ENCODE measurements at places on chromosomes 4 and X.

- DNase-seq = no peak
Measured at GRCh38 chrX:455673-456072, 69.0 kb upstream of the PPP2R3B start.

DNA sequence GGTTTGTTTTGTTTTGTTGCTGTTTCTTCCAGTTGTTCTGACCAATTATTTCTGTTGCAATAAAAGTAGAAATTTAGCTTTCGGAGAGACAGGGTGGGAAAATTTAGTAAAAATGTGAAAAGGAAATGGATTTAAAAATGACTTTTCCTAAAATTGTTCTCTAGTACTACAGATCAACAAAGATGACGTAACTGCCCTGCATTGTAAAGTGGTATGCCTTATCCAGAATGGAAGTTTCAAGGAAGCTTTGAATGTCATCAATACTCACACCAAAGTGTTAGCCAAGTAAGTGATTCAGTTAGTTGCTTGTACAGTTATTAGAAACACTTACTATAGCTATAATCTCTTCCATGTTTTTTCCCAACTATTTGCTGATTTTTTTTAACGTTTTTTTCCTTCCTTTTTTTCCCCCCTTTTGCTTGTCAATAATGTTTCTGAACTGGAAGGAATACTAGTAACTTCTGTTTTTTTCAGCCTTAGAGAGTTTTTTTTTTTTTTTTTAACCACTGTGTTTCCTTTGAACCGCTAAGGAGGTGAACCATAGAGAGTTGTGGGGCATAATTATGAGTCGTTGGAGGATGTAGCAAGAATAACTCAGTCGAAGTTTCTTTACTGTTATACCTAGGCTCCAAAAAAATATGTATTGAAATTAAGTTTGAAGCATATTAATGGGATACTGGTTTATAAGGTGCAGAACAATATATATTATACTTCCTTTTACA, 2.2 kb downstream of the SRP72 start:
- no peak for DNase-seq

DNA sequence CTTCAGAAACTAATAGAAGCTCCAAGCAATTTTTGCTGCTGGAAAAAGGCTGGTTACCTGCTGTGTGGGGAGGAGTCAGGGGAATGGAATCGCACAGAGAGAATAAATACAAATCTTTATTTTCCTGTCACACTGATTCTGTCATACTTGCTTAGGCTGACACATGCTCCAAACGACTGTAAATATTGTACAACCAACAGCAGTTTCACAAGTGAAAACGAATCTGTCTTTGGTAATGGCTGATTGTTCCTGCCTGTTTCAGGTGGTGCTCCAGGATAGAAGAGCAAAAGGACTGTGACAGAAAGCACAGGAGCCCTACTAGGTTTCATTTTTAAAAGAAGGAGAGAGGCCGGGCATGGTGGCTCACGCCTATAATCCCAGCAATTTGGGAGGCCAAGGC, 125.5 kb upstream of the DCLK2 start:
- no peak for DNase-seq

- DNase-seq = no peak
Measured at GRCh38 chr4:59102311-59102710, 1992.1 kb upstream of the IGFBP7 start.

GRCh38 chrX:21374163-21374993, at the start of gene CNKSR2:
TSS of gene CNKSR2 (plus strand) at chrX:21374418. CDS start at chrX:21374898, 480 bp downstream.
- DNase-seq = peak; percentile 74

DNA sequence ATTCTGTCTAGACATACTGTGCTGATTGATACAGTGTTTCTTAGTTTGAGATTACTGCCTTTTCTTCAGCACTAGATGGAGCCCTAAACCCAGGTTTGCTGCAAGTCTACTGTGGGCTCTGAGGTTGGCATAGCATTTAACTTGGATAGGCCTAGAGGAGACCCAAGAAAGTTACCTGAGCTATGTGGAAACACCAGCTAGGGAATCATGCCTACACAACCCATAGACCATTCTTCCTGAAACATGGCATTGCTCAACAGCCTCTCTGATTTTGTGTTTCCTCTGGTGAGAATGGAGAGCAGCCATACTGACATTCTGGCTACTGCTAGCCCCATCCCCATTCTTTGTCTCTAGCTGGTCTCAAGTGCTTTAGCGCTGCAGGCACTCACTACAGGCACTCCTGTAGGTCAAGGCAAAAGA, 287.7 kb upstream of the PCDH18 start:
- DNase-seq = no peak

DNA sequence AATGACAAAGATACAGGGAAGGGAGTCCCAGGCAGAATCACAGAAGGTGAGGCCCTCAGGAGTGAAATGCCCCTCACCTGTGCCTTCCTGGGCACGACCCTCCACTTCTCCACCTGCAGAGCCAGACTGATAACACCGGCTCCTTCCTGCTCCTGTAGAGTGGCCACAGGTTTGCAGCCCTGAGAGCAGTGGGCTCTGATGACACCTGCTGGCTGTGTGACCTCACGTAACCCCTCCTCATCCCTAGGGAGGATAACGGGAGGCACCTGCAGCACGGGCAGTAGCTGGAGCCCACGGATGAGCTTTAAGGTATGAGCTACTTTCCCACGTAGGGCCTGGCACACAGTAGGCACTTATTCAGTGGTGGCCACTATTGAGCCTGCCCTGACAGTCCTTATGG, 25.5 kb upstream of the MAN2B2 start:
- no peak for DNase-seq

DNA sequence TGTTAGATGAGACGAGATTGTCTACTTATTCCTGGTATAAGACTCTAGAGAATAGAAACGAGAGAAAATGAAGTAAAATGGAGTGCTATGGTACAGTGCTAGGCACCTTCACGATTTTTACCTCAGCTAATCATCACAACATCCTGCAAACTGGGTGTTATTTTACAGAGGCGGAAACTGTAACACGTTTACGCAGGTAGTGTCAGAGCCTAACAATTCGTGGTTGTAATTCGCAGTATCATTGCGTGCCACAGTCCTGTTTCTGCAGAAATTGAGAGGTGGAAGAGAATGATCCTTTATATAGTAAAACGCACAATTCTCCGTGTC, 383 bp upstream of the TBC1D19 start:
- DNase-seq = no peak

DNA sequence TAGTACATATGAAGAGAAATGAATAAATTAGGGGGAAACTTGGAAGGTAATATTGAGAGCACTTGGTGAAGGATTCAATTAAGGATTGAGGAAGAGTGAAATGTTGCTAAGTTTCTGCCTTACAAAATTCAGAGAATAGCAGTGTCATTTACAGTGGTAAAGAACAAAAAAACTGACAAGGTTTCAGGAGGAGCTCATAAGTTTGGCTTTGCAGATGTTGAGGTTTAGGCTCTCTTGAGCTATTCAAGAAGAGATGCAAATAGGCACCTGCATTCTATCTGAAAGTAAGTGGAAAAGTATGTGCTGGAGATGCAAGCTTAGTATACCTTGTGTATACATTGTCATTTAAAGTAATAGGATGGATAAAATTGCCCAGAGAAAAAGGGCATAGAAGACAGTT, 22.3 kb upstream of the EMCN start:
- no peak for DNase-seq

- DNase-seq = no peak
Measured at GRCh38 chr4:820230-821172, 5.4 kb downstream of the CPLX1 start.

DNA sequence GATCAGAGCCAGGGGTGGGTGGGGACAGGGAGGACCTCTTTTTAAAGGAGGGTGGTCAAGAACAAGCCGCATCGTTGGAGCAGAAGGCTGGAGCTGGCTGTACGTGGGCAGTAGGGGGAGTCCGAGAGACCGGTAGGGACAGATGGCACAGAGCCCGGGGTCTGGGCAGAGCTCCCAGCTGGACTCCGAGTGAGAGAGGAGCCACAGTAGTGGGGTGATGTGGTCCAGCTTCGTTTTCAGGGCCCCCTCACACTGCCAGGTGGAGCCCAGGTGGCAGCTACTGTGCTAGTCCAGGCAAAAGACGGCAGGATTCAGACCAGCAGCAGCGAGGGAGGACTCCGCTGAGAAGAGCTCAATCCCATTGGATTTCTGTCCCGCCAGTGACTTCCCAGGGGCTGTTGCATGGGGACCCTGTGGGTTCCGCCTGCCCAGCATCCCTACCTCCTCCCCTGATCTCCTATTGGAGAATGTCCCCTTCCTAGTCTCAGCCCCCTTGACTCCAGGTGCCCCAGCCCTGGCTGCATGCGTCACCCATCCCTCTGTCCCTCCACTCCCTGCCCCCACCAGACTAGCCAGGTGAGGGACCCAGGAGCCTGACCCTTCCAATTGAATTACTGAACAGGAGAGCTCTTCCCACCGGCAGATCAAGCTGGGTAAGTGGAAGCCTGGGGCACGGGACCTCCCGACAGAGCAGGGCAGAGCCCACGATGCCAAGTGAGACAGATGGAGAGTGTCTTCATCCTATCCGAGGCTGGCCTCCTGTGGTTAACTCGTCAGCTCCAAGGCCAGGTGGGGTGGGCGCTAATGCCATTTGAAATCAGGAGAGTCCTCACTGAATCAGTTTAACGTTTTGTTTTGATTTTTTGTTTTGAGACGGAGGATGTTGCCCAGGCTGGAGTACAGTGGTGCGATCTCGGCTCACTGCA, 2.9 kb downstream of the ARHGAP4 start:
- no peak for DNase-seq

GRCh38 chrX:4825550-4825949, 1112.1 kb upstream of the PRKX start:
- DNase-seq = no peak

- DNase-seq = no peak
Measured at GRCh38 chr4:155190099-155190498, 18.3 kb upstream of the NPY2R start.

- no peak for DNase-seq
Measured at GRCh38 chr4:109902559-109903251, 10.0 kb upstream of the EGF start.

- peak; percentile 50 for DNase-seq
Measured at GRCh38 chrX:40065296-40066046, 32.3 kb downstream of the BCOR start.

DNA sequence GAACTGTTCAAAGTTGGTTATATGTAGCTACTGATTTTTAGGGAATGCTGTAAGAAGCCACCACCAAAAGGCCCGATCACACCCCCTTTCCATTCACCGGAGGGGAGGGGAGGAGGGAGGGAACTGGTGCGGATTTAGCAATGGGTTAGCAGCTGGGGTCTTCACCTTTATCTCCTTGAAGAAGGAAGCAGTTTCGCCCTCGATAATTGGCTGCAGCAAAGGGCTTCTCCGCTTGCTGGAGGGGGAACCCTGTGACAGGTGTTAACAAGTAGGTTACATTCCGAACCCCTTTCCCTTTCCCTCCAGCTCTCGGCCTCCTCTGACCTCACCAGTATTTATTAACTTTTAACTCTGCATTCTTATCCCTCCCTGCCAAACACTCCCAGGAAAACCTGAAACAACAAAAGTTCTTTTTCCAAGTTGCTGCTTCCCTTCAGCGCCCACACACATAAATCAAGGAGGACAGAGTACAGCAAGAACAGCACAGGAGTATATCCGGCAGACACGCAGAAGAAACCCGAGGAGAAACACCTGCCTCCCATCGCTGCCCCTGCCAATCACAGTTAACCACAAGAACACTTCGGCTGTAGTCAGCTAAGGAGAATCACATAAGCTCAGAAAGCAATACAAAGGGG, 39.8 kb upstream of the NAP1L5 start:
- DNase-seq = peak; percentile 28

GRCh38 chr4:2712261-2712842, 43.8 kb downstream of the TNIP2 start:
- no peak for DNase-seq

GRCh38 chr4:134470544-134470943, 269.0 kb upstream of the PABPC4L start:
- no peak for DNase-seq

GRCh38 chr4:101886826-101887225, 96.3 kb downstream of the BANK1 start:
- no peak for DNase-seq

- DNase-seq = no peak
Measured at GRCh38 chr4:30094887-30095286, 625.3 kb upstream of the PCDH7 start.

GRCh38 chr4:169859366-169860216, 101.8 kb upstream of the HPF1 start:
- no peak for DNase-seq

GRCh38 chrX:50893466-50893865, 17.1 kb upstream of the BMP15 start:
- no peak for DNase-seq

DNA sequence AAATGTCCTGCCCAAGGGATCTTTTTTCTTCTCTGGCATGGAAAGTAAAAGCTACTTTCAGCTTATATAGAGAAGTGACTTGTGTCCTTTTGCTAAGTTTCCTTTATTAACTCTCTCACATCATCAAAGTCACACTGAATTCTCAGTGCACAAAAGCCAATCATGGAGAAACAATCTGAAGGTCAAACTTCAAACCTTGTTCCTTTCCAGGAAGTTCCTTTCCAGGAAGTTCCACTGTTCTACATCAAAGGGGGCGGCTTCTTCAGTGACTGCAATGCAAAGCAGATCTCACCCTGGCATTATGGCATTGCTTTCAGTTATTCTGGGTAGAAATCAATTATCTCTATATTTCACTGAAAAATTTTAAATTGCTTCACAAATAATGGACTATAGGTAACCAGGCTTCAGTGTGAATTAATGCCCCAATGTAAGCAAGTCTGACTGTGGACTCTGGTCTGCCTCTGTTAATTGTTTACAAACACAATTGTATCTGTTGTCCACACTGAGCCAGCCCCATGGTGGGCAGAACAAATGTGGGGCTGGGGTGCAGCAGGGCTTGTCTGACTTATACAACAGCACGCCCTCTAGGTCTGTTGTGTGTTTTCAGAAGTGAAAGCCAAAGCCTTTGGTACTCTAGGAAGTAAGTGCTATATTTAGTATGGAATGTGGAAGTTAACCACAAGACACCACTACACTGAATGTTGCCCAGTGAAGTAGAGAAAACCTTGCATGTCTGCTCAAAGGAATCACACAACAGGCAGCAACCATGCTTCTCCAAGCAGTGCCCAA, 98.8 kb downstream of the CDS1 start:
- DNase-seq = peak; percentile 43

- DNase-seq = no peak
Measured at GRCh38 chr4:161525121-161525520, 638.7 kb downstream of the FSTL5 start.

DNA sequence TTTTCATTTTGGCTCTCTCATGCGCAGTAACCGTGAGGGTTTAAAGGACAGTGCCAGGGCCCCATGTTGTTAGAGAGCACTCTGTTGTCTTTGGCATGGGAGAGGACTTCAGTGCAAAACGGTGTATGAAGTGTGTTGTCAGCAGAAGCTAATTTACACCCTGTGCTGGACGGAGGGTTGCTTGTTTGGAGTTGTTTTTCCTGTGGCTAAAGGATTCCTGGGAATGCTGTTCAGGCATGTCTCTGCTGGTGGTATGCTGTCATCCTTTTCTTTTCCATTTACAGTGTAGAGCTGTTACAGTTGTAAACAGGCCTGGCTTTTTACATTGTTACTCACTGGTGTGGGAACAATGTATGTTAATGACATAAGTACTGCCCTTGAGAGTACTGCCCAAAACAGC, 206.3 kb downstream of the CBR4 start:
- DNase-seq = no peak

- no peak for DNase-seq
Measured at GRCh38 chrX:12447448-12448064, 309.3 kb downstream of the FRMPD4 start.
